ENCODE measurements at places on chromosomes 11 and 22. TPM values are rescaled to one million over a fixed set of nuclear protein-coding genes. Genes with fewer than 3 reads are reported as not detected.

VSIG10L2 gene
- not detected for total RNA-seq

RAD9A gene
- 51.8 TPM for total RNA-seq

DNA sequence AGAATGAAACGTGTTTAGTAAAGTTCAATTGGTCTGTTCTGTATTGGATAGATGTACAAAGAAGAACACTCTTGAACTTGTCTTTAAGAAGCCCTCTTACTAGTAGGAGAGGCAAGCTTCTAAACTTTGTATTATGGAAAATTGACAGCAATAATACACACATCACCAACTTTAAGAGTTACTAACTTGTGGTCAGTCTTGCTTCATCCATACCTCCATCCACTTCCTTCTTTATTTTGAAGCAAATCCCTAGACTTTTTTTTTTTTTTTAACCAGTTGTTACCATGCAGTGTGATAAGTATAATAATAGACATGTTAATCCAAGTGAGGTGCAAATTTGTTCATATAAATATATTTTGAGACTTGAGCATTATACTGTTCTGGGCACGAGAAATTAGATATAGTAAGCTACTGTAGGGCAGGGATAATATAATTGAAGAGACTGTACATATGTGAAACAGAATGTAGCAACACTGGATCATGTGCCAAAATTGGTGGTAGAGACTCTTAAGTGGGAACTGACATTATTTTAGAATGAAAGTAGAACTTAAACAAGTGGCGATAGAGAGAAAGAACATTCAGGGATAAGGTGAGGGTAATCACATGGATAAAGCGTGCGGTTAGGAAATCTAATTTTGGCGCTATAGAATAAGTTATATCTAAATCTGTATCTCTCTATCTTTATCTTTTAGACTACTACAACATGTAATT, 6.5 kb downstream of the FAR1 start:
- no peak overlapping the region for H3K4me3 ChIP-seq
- no peaks in the 10 kb centered on the region for H3K27me3 ChIP-seq
- DNase-seq: no peak

KREMEN1 gene
- not detected for total RNA-seq

GRCh38 chr22:20296598-20296997, 23.3 kb downstream of the DGCR6L start:
- no peaks in the 10 kb centered on the region for H3K36me3 ChIP-seq
- no peak for DNase-seq
- H3K4me1 ChIP-seq: peaks cover 6% of the 10 kb centered on the region
- H3K27me3 ChIP-seq: no peaks in the 10 kb centered on the region
- no peak overlapping the region for H3K4me3 ChIP-seq

LUZP2 gene
- not detected for total RNA-seq

HMOX1 gene
- total RNA-seq: 7.7 TPM

ALDH3B1 gene
- total RNA-seq: 1.0 TPM

IL10RA gene
- total RNA-seq: 406 TPM

DNA sequence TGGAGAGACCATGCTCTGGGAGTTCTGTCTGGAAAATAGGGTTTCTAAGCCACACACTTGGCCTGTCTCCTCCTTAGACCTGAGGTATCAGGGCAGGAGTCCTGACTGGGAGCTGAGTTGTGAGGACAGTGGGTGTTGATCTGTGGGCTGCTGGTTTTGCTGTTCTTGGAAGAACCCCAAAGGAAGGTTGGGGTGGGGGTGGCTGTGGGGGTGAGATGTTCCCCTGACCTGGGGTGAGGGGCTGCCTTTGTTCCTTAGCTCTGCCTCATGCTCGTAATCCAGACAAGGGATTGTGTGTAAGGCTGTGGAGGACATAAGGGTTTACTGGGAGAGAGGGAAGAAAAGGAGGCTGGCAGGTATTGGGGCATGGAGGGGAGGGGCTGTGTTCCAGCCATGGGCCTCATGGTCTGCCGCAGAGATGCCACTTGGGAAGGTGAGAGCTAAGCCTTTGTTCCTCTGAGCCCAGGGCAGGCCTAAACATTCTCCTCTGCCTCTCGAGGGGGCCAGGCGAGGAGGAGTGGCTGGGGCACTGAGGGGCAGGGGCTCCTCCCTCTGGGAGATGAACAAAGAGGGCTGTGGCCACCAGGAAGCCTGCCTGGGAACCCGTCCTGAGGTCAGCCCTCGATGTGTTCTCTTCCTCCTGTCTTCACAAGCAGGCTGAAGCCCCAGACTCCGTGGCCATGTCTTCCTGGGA, 4.4 kb downstream of the OTOG start:
- H3K4me1 ChIP-seq: no peaks in the 10 kb centered on the region
- H3K36me3 ChIP-seq: no peaks in the 10 kb centered on the region
- no peak overlapping the region for H3K27ac ChIP-seq

- H3K36me3 ChIP-seq: no peaks in the 10 kb centered on the region
- H3K4me3 ChIP-seq: no peak overlapping the region
- no peak for DNase-seq
- peaks cover 9% of the 10 kb centered on the region for H3K4me1 ChIP-seq
- no peaks in the 10 kb centered on the region for H3K27me3 ChIP-seq
These were observed 5.0 kb upstream of the APOBEC3A start for GRCh38 chr22:38952281-38952993.

- H3K27me3 ChIP-seq: no peaks in the 10 kb centered on the region
- H3K36me3 ChIP-seq: no peaks in the 10 kb centered on the region
- no peak overlapping the region for H3K27ac ChIP-seq
- H3K4me1 ChIP-seq: no peaks in the 10 kb centered on the region
These were observed 314.8 kb upstream of the CADM1 start for GRCh38 chr11:115819014-115819413.

SF3A1 gene
- 279 TPM for total RNA-seq

DNA sequence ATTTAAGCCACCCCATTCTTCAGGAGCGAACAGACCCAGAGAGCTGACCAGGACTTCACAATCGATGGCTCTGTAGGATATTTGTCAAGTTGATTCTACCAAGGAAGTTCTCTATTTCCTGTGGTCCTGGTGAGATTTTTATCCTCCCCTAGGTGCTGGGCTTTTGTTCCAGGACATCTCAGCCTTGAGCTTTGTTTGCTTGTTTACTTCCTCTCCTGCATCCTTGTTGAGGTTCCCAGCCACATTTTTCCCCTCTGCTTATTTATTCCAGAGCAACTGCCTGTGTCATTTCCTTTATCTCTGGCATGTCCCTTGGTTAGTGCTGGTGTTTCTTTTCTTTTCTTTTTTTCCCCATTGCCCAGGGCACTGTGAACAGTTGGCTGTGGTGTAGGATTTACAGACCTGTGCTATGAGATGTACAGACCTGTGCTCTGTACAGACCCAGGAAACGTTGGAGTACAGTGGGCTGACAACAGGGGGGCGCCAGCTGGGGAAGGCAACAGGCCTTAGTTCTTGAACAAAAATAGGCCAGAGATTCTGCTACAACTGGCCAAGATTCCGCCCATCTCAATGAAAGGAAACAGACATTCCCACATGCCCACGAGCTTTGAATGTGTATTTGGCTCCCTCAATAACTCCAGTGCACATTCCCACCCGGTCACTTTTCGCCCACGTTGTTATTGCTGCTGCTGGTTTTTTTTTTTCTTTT, 235.9 kb upstream of the DDI1 start:
- no peaks in the 10 kb centered on the region for H3K27me3 ChIP-seq
- H3K4me1 ChIP-seq: no peaks in the 10 kb centered on the region
- H3K4me3 ChIP-seq: no peak overlapping the region
- no peak overlapping the region for H3K27ac ChIP-seq

DNA sequence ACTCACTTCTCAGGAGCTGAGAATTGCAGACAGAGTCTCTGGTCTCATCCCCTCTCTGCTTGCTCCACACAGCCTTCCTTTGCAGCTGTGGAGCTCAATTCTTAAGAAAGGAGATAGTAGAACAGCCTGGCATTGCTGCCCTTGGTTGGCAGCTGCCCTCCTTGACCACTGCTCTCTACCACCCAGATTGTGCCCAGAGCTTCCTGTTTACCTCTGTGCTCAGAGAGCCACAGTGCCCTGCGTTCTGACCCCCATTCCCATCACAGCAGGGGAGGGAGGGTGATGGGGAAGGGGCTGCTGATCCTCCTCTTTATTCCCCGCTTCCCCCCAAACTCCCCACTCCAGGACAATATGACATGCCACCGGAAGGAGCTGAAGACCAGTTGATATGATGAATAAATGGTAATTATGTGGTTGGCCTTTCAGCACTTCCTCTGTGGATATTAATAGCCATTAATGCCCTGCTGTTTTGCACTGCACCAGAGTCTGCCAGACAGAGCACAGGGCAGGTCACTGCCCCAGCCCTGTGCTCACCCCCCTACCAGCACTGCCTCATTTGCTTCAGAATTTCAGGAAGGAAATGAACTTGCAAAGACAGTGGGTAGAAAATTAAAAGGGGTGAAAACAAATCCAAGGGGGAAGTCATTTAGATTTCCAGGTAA, 426.8 kb upstream of the CADM1 start:
- H3K27ac ChIP-seq: no peak overlapping the region
- no peaks in the 10 kb centered on the region for H3K4me1 ChIP-seq
- no peaks in the 10 kb centered on the region for H3K27me3 ChIP-seq
- H3K4me3 ChIP-seq: no peak overlapping the region
- H3K36me3 ChIP-seq: no peaks in the 10 kb centered on the region
- DNase-seq: no peak

DNA sequence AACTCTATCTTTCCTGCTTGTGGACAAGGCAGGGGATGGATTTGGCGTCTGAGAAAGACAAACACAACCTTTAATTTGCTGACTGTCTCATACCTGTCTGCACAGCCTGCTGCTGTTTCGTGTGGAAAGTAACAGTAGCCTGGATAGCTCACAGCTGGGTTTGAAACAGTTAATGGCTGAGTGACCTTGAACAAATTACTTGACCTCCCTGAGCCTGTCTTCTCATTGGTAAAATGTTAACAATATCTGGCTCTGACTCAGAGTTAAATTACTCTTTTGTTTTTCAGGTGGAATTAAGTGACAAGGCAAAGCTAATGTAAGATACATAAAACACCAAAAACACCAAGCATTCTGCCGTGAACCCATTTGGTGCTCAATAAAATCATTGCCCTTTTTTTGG, 41.1 kb upstream of the ADA2 start:
- H3K4me3 ChIP-seq: no peak overlapping the region
- no peak overlapping the region for H3K27ac ChIP-seq
- H3K36me3 ChIP-seq: no peaks in the 10 kb centered on the region
- H3K4me1 ChIP-seq: peaks cover 22% of the 10 kb centered on the region
- no peak for DNase-seq
- no peaks in the 10 kb centered on the region for H3K27me3 ChIP-seq

DNA sequence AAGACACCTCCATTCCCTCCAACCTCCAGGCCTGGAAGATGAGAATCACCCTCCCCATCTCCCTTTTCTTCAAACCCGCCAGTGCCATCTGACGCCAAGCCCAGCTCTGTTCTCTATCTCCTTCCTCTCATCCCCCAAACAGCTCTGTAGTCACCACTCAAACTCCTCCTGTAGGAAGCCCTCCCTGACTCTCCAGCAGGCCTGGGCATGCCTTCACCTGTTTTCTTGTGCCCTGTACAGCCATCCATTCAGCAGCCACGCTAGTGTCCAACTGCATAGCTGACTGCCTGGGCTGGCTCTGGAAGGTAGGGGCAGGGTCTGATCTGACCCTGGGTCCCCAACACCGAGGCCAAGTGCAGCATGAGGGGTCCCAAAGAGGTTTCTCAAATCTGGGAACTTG, 25.0 kb downstream of the GDPD5 start:
- H3K27ac ChIP-seq: no peak overlapping the region
- H3K36me3 ChIP-seq: no peaks in the 10 kb centered on the region
- peaks cover 34% of the 10 kb centered on the region for H3K4me1 ChIP-seq
- no peak for DNase-seq

GRCh38 chr22:22692707-22693530, 48.5 kb downstream of the GGTLC2 start:
- no peaks in the 10 kb centered on the region for H3K4me1 ChIP-seq
- peak; percentile 52 for DNase-seq
- H3K27ac ChIP-seq: no peak overlapping the region
- no peaks in the 10 kb centered on the region for H3K36me3 ChIP-seq
- no peaks in the 10 kb centered on the region for H3K27me3 ChIP-seq

DDI1 gene
- not detected for total RNA-seq

SYTL2 gene
- 35.5 TPM for total RNA-seq

DNA sequence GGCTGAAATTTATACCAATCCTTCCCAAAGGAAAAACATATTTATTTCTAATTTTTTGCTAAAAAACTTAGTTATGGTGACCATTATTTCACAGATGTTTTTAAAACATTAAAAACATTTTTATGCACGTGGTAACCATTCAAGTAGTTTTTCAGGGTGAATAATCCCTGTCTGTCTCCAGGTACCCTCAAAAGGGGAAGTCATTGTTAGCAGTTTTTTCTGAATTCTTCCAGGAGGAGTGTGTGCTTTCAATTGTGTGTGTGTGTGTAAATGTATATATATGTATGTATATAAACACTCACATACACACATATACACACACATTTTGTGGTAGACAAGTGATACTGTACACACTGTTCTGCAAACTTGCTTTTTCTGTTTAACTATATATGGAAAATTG, 43.9 kb downstream of the MIAT start:
- no peak overlapping the region for H3K4me3 ChIP-seq
- no peak for DNase-seq
- H3K36me3 ChIP-seq: peaks cover 23% of the 10 kb centered on the region
- H3K27me3 ChIP-seq: no peaks in the 10 kb centered on the region
- no peak overlapping the region for H3K27ac ChIP-seq

HOATZ gene
- not detected for total RNA-seq

- no peaks in the 10 kb centered on the region for H3K27me3 ChIP-seq
- H3K36me3 ChIP-seq: peaks cover 43% of the 10 kb centered on the region
- H3K4me3 ChIP-seq: no peak overlapping the region
- no peak for DNase-seq
- no peak overlapping the region for H3K27ac ChIP-seq
These were observed 13.5 kb downstream of the ARFGAP2 start for GRCh38 chr11:47163193-47163592.

- no peaks in the 10 kb centered on the region for H3K4me1 ChIP-seq
- no peaks in the 10 kb centered on the region for H3K27me3 ChIP-seq
- no peak for DNase-seq
- no peak overlapping the region for H3K27ac ChIP-seq
- H3K4me3 ChIP-seq: no peak overlapping the region
These were observed 538.1 kb downstream of the MIAT start for GRCh38 chr22:27195494-27195893.

- H3K4me1 ChIP-seq: peaks cover 13% of the 10 kb centered on the region
- H3K4me3 ChIP-seq: no peak overlapping the region
- no peak overlapping the region for H3K27ac ChIP-seq
- no peaks in the 10 kb centered on the region for H3K27me3 ChIP-seq
- peaks cover 7% of the 10 kb centered on the region for H3K36me3 ChIP-seq
These were observed 30.3 kb downstream of the NF2 start for GRCh38 chr22:29633514-29634312.

Data from CD4-positive, alpha-beta memory T cell (primary cell).